ENCODE measurements at places on chromosomes 4 and X.

DNA sequence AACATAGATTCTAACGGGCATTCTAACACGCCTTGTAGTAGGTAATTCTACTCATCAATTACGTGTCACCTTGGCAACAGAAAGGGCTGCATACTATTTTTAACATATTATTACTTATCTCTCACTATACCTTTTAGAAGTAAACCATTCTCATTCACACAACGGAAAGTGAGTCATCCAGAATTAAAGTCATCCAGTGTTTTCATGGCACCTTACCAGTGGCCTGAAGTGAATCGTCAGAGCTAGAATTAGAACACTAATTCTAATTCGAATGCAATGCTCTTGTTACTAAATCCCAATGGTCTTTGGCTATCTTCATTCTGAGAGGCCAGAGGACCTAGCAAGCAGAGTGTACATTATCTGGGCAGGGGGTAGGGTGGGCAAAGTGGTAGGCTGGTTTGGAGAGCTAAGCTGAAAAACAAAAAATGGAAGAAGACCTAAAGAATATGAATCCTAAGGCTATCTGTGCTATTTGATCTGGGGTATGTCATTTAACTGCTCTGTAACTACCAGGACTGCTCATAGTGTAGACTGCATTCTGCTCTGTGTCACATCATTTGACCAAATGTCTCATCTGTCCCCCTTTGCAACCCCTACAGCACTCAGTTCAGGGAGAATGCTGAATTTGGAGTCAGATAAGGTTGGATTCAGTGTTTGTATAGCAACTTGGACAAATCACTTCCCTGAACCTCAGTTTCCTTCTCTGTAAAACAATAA lies 96.5 kb downstream of the HDAC8 start:
- no peak for DNase-seq

GRCh38 chr4:76208005-76208765 lies 5.4 kb downstream of the SCARB2 start:
- no peak for DNase-seq

DNA sequence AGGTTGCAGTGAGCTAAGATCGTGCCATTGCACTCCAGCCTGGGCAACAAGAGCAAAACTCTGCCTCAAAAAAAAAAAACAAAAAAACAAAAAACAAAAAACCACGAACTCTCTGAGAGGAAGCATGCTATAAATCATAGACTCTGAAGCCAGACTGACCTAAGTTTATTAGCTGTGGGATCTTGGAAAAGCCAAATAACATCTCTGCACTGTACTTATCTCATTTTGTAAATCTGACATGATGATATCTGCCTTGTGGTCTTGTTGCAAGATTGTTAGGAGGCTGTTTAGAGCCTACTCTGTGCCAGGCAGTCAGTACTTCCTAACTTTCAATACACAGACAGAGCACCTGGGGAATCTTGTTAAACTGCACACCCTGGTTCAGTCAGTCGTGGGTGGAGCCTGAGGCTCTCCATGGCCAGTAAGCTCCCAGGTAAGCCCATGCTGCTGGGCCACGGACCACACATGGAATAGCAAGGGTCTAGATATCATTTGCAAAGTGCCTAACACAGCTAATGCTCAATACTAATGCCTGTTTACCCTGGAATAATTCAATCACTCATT lies 107.6 kb upstream of the SMIM10 start:
- DNase-seq: no peak

- DNase-seq: no peak
These were observed 83.1 kb upstream of the FTHL17 start for GRCh38 chrX:31154946-31155345.

GRCh38 chrX:150936556-150936955 lies 38.1 kb upstream of the CD99L2 start:
- DNase-seq: no peak

Data from cerebellum (tissue), 4 donors.